A549 treated with CpdA at 1 μM for 4 hours (cell line): ENCODE measurements at places on chromosomes 13 and 19. TPM values are rescaled to one million over a fixed set of nuclear protein-coding genes. Genes with fewer than 3 reads are reported as not detected.

Gene ZNF506
- total RNA-seq = 0.06 to 0.36 TPM (median 0.08 TPM) in 4 of 5 replicates, not detected in the other

Gene NPAS1
- total RNA-seq = 5.6 to 8.0 TPM (median 6.0 TPM) in 5 replicates

Gene MAMSTR
- total RNA-seq = 0.35 to 0.71 TPM (median 0.51 TPM) in 5 replicates

Gene IZUMO1
- not detected in 5 replicates for total RNA-seq

Gene CLDND2
- 4.7 to 10.1 TPM (median 9.9 TPM) in 5 replicates for total RNA-seq
